Activated T-cell treated with anti-CD3 and anti-CD28 coated beads, Interleukin-2, amount 50 U/mL, for 72 hours (primary cell): ENCODE measurements at places on chromosomes 6 and 20.

DNA sequence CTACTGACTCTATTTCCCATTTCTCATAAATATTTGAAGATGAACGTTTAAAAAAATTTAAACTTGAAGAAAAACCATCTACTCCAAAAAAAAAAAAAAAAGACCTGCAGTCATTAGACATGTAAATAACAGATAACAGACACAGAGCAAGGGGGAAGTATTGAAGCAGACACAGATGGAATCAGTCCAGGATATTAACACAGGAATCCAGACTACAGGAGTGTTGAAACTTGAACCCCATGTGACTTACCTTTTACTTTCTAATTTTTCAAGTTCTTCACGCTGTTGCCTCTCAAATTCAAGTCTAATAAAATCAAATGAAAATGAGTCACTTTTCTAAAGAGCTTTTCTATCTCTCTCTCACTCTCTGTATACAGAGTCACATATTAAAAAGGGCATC, 191.8 kb downstream of the KIF16B start:
- DNase-seq: no peak

- DNase-seq: peak; percentile 49
Observed at GRCh38 chr20:23048283-23049200, 930 bp downstream of the THBD start.

DNA sequence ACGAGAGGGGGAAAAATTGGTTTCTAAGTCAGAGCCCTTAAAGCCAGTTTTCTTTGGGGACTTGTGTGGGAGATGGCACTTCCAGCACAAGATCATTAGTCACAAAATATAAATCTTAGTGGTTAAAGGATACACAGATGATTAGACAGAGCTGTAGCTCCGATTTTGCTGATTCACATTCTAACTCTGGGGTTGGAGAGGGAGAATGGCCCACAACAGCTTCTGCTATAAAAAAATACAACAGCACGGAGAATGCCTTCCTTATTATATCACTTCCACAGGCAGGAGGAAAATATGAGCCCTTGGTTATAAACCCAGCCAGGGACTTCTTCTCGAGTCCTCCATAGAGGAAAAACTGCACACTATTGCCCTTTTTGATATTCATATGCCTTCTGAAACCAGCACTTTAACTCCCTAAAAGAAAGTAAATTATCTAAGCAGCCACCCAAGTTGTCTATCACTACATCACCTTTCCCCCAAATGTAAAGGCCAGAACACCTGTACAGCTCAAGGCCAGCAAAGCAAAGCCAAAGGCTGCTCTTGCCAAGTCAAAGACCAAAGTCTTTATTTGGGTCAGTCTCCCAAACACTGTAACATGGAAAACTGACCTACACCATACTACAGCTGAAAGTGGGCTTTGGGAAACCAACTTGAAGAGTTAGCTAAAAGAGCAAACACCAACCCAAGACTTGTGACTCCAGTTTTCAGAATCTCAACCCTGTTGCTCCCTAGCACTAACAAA, 10.4 kb downstream of the MRPL14 start:
- no peak for DNase-seq

- no peak for DNase-seq
Observed at GRCh38 chr6:165834613-165835259, 171.7 kb upstream of the PDE10A start.

- no peak for DNase-seq
Observed at GRCh38 chr6:54899986-54900385, 53.4 kb downstream of the FAM83B start.

DNA sequence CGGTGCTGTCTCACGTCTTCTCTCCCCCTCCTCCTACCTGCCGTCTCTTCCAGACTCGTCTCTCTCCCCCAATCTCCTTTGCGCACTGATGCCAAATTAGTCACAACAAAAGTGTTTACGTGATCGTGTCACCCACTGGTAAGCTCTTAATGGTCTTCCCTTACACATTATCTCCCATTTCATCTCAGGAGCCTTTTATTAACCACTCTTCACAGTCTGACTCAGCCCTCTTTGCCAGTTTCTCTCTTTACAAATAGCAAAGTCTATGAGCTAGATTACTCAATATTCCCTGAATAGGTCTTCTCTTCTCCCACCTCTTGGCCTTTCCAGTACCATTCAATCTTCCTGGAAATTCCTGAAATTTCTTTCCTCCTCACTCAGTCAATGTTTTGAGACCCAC, 247.0 kb downstream of the ESR1 start:
- no peak for DNase-seq

DNA sequence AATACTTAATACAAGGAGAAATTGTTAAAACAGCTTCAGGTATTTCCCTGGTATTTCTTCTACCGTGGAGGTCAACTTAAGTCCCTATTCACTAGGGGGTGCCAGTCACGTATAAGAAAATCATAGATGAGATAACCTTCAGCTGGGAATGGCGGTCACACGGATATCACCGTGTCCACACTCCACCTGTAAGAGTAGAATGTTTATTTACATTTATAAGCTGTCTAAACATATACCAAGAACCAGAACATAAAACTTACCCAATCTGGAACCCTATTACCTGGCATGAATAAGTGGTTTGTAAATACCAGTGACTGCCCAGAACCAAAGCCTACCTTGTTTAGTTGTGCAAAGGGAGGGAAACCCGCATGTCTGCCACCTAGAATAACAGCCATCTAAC, 1.9 kb upstream of the ELOVL4 start:
- DNase-seq: peak; percentile 60

DNA sequence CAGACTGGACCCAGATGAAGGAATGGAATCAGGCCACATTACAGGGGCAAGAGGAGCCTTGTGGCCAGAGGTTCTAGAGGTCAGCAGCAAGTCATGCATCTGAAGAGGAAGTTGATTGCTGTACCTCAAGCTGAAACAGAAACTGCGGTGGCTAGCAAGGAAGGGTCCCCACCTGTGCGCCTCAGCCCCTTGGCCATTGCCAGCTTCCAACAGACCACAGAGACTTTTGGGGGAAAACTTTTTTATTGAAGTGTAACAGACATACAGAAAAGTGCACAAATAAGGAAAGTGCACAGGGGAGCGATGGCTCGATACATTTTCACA, 26.8 kb upstream of the SLC9A8 start:
- DNase-seq: no peak

GRCh38 chr20:25484224-25484846, 76.9 kb downstream of the GINS1 start:
- DNase-seq: no peak

DNA sequence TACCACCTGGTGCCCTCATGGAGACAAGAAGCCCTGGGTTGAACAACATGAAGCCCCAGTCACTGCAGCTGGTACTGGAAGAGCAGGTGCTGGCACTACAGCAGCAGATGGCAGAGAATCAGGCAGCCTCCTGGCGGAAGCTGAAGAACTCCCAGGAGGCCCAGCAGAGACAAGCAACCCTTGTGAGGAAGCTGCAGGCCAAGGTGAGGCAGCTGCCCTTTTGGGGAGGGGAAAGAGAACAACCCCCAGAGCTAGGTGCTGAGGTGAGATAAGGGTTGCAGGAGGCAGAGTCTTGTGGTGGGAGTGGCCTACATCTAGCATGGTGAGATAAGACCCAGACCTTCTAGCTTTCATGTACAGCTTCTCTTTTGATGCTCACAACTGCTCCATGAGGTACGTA, 7.0 kb downstream of the CEP250 start:
- no peak for DNase-seq

GRCh38 chr6:128425856-128426255, 94.5 kb downstream of the PTPRK start:
- DNase-seq: no peak

DNA sequence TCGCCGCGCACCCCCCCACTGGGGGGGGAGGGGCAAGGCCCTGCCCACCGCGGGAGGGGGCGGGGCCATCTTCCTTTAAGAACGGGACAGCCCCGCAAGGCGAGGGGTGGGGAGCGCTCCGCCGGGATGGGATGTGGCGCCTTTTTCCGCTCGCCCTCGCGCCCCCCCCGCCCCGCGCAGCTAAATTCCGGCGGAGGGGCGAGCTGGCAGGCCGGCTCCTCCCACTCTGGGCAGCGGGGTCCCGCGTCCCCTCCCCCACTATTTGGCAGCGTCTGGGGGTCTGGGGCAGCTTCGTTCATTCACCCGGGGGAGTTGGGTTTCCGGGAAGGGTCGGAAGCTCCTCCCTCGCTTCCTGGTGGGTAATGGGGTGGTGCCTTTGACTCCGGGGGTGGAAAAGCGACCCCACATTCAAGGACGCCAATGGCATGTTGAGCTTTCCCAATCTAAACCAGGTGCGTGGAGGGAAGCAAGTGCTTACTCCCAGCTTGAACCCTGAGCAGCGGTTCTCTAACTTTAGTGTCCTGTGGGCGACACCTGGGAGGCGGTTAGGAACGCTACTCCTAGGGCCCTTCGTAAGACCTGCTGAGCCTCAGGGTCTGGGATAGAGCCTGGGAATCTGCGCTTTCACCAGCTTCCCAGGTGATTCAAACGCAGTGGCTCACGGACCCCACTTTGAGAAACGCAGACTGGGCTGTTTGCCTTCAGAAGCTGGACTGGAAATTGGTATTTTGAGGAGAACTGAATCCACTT, 927 bp downstream of the ASXL1 start:
- DNase-seq: peak; percentile 83

DNA sequence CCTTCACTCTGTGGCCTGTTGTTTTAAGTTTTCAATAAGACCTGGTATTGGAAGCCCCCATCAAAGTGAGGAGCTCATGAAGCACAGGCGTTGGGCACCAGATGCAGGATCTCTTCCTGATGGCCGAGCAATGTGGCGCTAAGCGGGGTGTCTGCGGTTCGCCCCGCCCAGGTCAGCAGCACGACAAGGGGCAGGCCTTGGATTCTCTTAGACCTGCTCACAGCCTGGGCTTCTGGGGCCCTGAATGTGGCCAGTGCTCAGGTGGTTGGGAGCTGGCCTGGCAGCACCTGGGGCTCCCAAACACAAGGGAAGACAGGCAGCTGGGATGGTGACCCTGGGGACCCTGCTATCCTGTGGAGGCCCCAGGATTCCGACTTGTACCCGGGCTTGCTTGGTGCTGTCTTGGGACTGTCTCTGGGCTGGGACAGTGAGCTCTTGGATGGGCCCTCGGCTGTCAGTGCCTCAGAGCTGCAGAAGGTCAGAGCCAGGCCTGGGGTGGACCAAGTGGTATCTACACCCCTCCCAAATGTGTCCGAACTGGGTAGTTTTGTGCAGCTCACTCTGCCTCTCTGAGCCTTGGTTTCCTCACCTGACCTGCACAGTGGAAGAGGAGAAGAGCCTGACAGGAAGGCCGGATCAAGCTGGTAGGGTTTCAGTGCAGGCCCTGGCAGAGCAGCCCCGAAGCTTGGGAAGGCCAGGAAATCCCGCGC, 69.1 kb downstream of the PHACTR3 start:
- DNase-seq: no peak

- DNase-seq: no peak
Observed at GRCh38 chr6:43940071-43940392, 170.0 kb downstream of the VEGFA start.

GRCh38 chr6:20236344-20236743, 24.1 kb upstream of the MBOAT1 start:
- no peak for DNase-seq

- no peak for DNase-seq
Observed at GRCh38 chr6:10460096-10460495, 45.2 kb upstream of the TFAP2A start.

DNA sequence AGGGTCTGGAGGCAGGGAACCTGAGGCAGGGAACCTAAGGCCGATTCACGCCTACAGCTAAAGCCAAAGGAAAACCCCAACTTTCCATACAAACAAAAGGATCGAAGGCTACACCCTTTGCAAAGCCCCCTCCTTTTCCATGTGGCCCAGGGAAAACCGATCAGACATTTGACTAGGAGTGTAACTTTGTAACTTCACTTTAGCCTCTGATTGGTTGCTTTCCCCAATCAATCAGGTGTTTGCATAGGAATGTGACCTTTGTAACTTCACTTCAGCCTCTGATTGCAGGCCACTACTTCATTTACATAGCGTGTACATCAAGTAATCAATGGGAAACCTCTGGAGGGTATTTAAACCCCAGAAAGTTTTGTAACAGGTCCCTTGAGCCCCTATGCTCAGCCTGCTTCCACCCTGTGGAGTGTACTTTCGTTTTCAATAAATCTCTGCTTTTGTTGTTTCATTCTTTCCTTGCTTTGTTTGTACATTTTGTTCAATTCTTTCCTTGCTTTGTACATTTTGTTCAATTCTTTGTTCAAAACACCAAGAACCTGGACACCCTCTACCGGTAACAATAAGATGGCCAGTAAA, 43.3 kb downstream of the CHD6 start:
- DNase-seq: no peak

DNA sequence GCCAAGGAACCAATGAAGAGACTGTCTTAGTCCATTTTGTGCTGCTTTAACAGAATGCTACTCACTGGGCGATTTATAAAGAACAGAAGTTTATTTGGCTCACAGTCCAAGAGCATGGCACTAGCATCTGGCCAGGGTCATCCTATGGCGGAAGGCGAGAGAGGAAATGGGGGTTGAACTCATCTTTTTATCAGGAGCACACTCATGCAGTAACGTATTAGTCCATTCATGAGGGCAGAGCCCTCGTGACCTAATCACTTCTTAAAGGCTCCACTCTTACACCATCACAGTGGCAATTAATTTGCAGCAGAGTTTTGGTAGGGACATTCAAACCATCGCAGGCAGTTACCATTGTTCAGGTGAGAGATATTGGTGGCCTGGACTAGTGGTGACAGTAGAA, 8.5 kb downstream of the ARFGEF2 start:
- DNase-seq: no peak

- no peak for DNase-seq
Observed at GRCh38 chr20:51735728-51736600, 32.2 kb downstream of the ATP9A start.

DNA sequence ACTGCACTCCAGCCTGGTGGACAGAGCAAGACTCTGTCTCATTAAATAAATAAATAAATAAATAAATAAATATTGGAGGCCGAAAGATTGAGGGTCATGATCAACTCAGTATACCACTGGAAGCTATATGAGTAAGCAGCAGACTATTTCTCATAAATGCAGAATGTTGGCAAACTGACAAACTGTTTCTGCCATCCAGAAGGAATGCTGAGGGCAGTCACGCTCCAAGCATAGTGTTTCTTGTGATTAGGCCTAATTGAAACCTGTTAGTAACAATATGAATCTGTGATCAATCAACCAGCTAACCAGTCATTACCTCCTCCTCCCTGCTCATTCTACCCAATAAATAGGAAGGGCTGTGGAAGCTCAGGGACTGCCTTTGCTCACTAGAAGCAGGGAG, 15.2 kb upstream of the KCNK15 start:
- DNase-seq: no peak

DNA sequence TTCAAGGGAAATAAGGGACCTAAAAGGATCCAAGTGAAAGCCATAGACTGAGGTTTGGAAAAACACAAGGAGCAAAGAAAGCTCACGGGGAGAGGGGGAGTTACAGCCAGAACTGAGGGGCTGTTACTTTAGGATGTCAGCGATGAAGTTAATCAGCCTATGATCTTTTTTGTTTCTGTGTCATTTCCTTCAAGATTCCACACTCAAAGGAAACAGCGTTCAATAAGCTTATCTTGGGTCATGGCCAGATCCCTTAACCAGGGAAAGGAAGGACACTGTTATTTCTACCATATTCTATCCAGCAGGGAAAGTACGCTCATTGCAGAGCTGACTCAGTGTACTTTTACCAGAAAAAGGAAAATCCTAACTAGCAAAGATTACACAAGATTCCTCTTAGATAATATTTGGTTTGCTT, 132.8 kb downstream of the PFDN4 start:
- DNase-seq: no peak
